ENCODE measurements at places on chromosomes 5 and 9.

- peak; percentile 1 for DNase-seq
Measured at GRCh38 chr5:152113401-152113800, 188.8 kb upstream of the GLRA1 start.

DNA sequence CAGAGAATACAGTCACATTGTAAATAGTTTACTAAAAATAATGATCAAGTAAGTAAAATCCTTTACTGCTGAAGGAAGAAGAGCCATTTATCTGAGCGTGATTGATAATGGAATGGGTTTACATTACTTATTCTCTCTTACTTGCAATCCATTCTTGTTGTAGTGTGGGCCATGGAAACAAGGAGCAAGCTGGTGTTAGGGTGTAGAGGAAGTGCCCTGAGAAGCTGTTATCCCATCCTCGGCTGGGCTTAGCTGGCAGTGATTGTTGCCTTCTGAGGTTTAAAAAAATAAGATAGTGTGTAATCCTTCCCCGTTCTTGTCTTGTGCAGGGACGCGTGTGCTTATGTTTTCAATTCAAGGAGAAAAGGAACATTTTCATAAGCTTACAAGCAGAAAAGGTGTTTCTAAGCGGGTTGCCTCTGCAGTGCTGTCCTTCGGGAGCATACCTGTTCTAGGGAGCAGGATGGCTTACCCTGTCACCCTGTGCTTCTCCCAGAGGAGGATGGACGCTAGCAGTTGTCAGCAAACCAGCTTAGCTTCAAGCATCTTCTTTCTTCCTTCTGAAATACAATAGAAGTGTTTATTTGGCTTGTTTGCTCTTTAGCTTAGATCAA, 188.3 kb downstream of the ARHGEF28 start:
- DNase-seq: no peak

GRCh38 chr5:96903300-96903699, 27.0 kb downstream of the ERAP2 start:
- no peak for DNase-seq

DNA sequence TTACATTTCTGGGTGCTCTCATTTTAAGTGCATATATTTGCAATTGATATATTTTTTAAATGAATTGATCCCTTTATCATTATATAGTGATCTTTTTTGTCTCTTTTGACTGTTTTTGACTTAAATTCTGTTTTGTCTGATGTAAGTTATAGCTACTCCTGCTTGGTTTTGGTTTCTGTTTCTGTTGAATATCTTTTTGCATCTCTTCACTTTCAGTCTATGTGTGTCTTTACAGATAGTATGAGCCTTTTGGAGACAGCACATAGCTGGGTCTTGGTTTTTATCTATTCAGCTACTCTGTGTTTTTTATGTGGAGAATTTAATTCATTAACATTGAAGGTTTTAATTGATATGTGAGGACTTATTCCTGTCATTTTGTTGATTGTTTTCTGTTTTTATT, 311.3 kb downstream of the SPATA31D1 start:
- DNase-seq: no peak

- DNase-seq: no peak
Measured at GRCh38 chr5:129899454-129899853, 4.8 kb upstream of the CHSY3 start.

GRCh38 chr9:79353856-79354520, 217.8 kb upstream of the TLE4 start:
- no peak for DNase-seq

DNA sequence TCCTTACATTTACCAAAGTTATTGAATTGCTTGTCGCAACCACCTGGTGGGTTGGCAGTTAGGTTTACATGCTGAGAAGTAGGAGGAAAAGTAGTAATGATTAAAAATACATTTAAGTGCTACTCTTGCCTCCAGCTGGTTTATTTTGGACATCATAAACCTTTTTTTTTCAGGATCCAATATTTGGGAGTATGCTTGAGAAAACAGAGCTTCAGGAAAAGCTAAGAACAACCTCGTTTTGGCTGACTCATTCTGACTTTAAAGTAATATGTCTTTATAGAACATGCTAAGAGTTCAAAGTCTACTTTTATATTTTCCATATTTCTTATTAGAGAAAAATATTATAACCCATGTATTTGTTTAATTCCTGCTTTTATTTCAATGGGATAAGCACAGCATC, 41.7 kb upstream of the BNC2 start:
- no peak for DNase-seq

- DNase-seq: no peak
Measured at GRCh38 chr5:16916262-16916878, 19.7 kb downstream of the MYO10 start.

DNA sequence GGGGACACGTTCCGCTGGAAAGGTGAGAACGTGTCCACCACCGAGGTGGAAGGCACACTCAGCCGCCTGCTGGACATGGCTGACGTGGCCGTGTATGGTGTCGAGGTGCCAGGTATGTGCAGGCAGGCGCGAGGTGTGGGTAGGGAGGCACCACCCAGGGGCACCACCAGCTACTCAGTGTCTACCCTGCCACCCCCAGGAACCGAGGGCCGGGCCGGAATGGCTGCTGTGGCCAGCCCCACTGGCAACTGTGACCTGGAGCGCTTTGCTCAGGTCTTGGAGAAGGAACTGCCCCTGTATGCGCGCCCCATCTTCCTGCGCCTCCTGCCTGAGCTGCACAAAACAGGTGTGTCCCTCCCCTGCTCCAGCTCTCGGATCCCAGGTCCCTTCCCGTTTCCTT, 15.1 kb downstream of the SLC27A4 start:
- no peak for DNase-seq

GRCh38 chr5:73268826-73269225, 95.8 kb downstream of the TMEM174 start:
- DNase-seq: no peak

- no peak for DNase-seq
Measured at GRCh38 chr5:176822041-176822792, 11.9 kb downstream of the UNC5A start.

- DNase-seq: no peak
Measured at GRCh38 chr9:26682796-26683496, 209.7 kb downstream of the CAAP1 start.

DNA sequence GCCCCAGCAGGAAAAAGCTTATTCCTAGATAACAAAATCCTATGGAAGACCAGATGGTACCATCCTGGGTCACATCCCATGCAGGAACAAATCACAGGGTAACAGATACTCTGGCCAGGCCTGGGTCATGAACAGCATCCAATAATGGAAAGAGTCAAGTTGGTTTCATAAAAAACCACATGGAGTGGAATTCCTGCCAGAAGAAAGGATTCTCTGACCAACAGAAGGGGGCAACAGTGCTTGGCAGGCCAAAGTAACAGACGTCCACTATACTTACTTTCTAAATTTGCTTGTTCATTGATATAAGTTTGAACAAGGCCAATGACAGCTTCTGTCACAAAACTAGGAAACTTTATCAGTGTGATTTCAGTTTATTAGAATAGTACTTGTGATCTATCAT, 273.5 kb downstream of the ARRDC3 start:
- DNase-seq: no peak
